ENCODE measurements at places on chromosomes 1 and 21.

GRCh38 chr1:245263529-245264095, 108.8 kb downstream of the KIF26B start:
- no peak for DNase-seq

DNA sequence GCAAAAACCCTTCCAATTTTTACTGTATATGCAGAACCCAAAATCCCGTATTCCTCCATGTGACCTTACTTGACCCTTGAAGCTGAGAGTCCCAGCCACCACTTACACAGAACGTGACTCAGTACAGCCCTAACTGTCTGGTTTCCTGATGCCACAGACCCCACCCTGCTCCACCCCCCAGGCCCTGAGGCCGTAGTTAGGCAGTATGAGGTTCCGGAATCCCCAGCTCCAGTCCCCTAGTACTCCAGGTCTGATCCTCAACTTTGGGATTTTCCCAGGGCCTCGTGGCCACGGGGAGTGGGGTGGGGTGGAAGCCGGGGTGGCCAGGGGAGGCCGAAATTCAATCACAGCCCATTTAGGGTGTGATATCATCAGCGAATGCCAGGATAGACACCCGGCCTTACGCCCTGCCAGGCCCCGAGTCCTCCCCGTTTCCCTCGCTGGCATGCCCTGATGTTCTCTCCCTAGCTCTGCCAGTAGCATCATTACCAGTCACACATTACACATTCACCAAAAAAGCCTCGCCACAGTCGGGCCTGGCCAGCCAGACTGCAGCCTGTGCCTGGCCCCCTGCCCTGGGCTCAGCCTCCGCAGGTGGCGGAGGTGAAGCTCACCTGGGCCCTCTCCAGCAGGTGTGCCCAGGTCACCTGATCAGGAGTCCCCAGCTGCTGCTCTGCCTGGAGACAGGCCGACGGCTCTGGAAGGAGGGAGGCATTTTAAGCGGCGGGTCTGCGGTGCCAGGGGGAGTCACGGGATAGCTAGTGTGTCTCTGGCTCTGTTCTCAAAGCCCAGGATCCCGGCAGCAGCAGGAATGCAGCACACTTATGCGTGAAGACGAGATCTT, 70.8 kb downstream of the SCCPDH start:
- peak; percentile 69 for DNase-seq

GRCh38 chr1:95384567-95384966, 150.6 kb downstream of the RWDD3 start:
- DNase-seq: peak; percentile 4

GRCh38 chr1:166063701-166064100, 103.1 kb downstream of the FAM78B start:
- no peak for DNase-seq

DNA sequence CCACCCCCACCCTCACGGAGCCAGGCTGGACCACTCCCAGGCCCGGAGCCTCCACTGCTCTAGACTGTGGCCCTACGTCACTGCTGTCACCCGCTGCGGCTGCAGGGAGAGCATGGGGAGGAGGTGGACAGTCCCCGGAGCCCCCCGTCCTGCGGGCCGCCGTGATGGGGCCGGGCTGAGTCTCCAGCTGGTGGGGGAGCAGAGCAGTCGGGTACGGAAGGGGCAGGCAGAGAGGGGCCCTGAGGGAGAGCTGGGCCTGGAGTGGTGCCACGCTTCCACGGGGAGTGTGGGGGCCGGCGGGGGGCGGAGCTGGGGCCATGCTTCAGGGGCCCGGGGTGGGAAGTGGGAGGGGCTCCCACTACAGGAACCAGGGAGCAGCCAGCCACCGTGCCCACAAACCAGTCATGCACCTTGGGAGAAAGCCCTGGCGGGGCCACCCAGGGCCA, 98.9 kb upstream of the KCNK1 start:
- DNase-seq: no peak

- DNase-seq: no peak
Measured at GRCh38 chr1:65404941-65405340, 15.5 kb upstream of the LEPR start.

DNA sequence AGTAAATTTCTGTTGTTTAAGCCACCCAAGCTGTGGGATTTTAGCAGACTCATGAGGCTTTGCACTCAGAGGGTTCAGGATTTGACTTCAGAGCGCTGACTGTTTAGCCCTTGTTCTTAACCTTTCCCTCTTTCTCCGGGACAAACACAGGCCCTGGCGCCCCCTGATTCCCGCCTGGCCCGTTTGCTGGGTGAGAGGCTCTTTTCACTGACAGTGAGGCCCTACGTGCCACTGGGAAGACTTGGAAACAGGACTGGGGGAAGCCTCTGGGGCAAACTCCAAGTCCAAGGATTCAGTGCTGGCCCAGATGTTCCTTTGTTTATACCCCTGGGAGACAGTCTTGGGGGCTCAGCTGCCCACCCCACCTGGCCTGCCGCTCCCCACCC, 11.7 kb upstream of the TRIM63 start:
- no peak for DNase-seq

- DNase-seq: no peak
Measured at GRCh38 chr1:156226116-156226538, 13.3 kb downstream of the PMF1 start.

DNA sequence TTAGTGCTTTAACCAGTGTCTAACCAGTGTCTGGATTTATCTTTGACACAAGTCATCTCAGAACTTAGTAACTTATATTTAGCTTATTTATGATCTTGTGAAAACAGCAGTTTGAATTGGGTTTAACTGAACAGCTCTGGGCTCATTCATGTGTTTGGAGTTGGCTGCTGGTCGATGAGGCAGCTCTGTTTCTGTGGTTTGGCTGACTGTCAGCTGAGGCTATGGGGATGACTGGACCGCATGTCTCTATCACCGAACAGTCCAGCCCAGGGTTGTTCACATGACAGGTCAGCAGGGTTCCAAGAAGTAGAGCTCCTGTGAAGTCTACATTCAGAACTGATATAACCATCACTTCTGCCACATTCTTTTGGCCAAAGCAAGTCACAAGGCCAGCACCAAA, 29.1 kb upstream of the C21orf91 start:
- DNase-seq: peak; percentile 94

GRCh38 chr1:169259816-169260215, 107.8 kb downstream of the NME7 start:
- no peak for DNase-seq

GRCh38 chr1:82778612-82779011, 977.9 kb downstream of the ADGRL2 start:
- no peak for DNase-seq

GRCh38 chr21:40569357-40569756, 277.6 kb downstream of the DSCAM start:
- no peak for DNase-seq

GRCh38 chr21:35508139-35508888, 459.2 kb upstream of the RUNX1 start:
- DNase-seq: peak; percentile 78

GRCh38 chr1:160781186-160781766, 14.7 kb upstream of the LY9 start:
- no peak for DNase-seq

- peak; percentile 38 for DNase-seq
Measured at GRCh38 chr1:27388337-27389005, 4.0 kb upstream of the GPR3 start.

DNA sequence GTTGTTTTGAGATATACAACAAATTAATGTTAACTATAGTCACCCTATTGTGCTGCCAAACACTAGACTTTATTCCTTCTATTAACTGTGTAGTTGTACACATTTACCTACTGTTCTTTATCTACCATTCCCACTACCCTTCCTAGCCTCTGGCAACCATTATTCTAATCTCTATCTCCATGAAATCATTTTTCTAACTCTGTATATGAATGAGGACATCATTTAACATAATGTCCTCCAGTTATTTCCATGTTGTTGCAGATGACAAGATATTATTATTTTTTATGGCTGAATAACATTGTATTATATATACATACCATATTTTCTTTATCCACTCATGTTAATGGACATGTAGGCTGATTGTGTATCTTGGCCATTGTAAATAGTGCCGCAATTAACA, 366.3 kb downstream of the TBX15 start:
- DNase-seq: no peak

DNA sequence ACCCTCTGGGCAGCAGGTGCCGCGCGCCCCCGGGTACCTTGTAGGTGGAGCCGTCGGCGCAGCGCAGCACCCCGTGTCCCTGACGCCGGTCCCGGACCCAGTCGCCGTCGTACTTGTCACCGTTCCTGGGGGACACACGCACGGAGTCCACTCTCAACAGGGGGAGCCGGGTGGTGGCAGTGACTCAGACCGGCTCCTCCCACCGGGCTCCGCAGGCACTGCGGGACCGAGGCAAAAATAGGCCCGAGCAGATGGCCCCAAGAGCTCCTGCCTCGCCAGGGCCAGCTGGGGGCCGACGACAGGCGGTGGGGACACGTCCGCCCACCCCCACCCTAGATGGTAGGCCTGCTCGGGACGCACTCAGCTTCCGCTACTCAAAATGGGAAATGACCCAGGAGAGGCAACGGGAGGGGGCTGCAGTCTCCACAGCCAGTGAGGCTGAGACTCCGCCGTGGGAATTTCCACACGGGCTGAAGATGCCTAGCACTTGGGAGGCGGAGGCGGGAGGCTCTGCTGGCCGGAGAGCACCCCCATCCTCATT, 6.3 kb downstream of the MORN1 start:
- no peak for DNase-seq

DNA sequence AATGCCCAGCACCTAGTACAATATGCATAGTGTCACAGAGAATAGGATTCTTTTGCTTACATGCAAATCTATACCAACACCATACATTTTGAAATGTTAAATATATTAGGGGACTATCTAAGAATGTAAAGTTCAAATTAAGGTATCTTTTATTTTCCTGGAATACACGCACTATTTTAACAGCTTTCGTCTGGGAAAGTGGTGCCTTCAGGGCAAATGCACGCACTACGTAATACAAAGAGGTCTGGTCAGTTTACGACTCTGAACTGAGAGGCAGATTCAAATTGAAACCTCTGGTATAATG, 931 bp downstream of the FUBP1 start:
- DNase-seq: no peak

DNA sequence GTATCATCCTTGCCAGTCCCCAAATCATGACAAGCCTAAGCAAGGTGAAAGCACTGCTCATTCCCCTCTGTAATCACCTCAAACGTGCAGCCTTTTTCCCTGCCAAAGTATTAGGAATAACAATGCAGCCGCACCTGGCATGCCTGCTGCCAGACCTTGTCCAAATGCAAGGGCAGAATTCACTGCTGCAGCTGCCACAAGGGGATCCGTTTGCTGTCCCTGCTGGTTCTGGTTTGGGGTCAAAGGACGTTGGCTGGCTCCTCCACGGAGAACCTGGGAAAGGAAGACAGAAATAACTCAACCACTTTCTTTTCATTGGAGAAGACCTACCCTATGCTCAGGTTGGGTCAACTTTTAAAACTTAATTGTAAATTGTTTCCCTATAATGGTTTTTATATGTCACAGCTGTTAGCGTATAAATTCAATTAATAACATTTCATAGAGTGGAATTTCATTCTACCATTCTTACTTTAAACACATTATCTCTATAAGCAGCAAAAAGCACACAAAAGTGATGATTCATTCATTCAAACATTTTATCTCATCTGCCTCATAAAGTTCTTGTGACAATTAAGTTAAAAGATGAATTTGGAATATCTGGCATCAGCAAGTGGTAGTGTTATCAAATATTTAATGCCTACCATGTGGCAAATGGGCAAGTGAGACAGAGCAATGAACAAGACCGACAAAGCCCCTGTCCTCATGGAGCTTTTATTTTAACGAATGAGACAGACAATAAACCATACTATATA, 59.8 kb upstream of the SDC3 start:
- peak; percentile 26 for DNase-seq

- no peak for DNase-seq
Measured at GRCh38 chr21:45381865-45382696, 22.9 kb upstream of the COL18A1 start.

GRCh38 chr1:18396247-18396980, 84.3 kb upstream of the KLHDC7A start:
- no peak for DNase-seq

GRCh38 chr1:26126321-26127084, 14.9 kb downstream of the PDIK1L start:
- DNase-seq: no peak

DNA sequence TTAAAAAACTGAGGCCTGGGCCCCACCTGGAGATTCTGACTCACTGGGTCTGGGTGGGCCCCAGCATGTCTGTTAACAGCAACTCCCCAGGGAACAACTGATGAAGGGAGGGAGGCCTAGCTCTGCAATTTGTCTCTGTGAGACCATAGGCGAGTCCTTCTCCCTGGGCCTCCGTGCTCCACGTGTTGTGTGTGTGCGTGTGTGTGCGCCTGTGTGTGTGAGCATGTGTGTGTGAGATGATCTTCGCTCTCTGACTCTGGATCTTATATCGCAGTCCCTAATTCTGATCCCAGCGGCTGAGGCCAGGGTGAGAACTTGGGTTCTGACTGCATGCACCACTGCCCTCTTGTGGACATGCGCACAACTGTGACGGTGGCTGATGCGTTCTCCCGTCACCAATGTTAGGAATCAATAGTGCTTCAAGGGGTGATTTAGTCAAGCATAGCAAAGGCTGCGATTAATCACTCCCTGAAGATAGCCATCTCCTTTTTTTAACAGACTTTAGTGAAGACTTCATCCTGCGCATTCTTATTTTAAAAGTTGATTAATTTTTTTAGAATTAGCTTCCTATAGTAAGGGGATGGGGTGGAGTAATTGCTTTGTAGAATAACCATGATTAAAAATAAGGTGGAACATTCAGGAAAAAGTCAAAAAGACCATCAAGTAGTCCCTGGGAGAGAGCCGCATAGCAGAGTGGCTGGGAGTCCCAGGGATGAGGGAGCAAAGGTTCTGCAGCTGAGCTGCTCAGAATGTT, 62.4 kb upstream of the USP24 start:
- peak; percentile 84 for DNase-seq

GRCh38 chr1:28099050-28099769, 10.8 kb upstream of the EYA3 start:
- peak; percentile 33 for DNase-seq

- no peak for DNase-seq
Measured at GRCh38 chr1:26078286-26079177, 11.1 kb upstream of the TRIM63 start.

- no peak for DNase-seq
Measured at GRCh38 chr1:226680653-226681052, 58.4 kb downstream of the ITPKB start.

- peak; percentile 29 for DNase-seq
Measured at GRCh38 chr1:71780681-71781080, 501.7 kb downstream of the NEGR1 start.

- no peak for DNase-seq
Measured at GRCh38 chr1:172708452-172708851, 49.5 kb downstream of the FASLG start.

DNA sequence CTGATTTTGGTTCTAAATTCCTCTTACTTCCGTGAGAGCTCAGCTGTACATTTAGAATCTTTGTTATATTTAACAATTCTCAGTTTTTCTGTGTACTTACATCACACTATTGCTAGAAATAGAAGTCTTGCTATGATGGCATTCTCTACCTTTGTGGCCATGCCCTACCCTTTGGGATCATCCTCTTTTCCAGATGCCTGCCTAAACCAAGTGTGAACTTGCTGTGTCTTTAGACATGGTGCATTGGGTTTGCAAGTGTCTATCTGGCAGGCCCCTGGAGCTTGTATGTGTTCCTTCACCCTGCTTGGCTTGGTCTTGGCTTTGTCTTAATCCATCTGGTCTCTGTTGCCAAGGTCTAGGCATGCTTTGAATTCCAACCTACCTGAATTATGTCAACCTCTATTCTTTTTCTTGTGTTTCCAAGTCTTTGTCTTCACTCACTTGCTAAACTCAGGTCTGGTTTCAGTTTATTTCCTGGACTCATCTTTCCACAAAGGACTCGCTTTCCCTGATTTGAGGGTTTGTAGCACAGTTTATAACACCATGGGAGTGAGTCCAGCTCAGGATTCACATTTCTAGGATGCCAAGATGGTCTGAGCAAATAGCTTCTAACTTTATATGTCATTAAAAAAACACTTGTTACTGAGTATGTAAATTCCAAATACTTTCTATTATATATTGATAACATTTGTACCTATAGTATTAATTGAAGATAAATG, 20.6 kb upstream of the APOBEC4 start:
- DNase-seq: no peak
